ENCODE measurements at places on chromosomes 5 and 9.

GRCh38 chr5:14414656-14415023, 167.0 kb upstream of the OTULINL start:
- DNase-seq = no peak
- H3K4me3 ChIP-seq = no peak overlapping the region
- no peaks in the 10 kb centered on the region for H3K27me3 ChIP-seq
- H3K4me1 ChIP-seq = no peaks in the 10 kb centered on the region
- peaks cover 75% of the 10 kb centered on the region for H3K36me3 ChIP-seq

DNA sequence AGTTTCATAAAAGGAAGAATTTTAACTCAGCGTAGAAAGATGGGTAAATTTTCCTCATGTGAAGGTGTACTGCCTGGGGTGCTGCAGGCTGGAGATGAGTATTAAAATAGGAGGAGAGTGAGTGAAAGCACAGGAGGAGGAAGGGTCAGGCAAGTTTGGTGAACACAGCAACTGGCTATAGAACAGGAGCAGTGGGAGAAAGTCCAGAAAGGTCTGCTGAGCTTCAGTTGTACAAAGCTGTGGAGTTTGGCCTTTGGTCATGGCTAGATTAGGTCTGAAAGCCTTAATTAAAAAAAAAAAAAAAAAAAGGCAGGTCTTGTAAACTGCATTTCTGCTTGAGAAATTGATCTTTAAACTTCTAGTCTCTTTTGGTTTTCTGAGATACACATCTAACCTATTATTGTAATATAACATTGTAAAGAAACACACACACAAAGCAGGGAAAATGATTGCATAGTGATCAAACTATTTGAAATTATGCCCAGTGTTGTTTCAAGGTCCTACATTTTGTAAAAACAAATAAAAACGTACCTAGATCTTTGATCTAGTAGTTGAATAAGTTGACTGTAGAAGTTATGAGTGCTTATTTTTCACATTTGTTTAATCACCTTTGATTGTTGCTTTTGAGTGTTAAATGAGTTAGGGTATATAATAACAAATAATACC, 43.6 kb downstream of the MAP3K1 start:
- no peak overlapping the region for H3K27ac ChIP-seq
- no peak overlapping the region for H3K4me3 ChIP-seq
- no peak for DNase-seq
- no peaks in the 10 kb centered on the region for H3K27me3 ChIP-seq
- peaks cover 27% of the 10 kb centered on the region for H3K36me3 ChIP-seq
- peaks cover 20% of the 10 kb centered on the region for H3K4me1 ChIP-seq

DNA sequence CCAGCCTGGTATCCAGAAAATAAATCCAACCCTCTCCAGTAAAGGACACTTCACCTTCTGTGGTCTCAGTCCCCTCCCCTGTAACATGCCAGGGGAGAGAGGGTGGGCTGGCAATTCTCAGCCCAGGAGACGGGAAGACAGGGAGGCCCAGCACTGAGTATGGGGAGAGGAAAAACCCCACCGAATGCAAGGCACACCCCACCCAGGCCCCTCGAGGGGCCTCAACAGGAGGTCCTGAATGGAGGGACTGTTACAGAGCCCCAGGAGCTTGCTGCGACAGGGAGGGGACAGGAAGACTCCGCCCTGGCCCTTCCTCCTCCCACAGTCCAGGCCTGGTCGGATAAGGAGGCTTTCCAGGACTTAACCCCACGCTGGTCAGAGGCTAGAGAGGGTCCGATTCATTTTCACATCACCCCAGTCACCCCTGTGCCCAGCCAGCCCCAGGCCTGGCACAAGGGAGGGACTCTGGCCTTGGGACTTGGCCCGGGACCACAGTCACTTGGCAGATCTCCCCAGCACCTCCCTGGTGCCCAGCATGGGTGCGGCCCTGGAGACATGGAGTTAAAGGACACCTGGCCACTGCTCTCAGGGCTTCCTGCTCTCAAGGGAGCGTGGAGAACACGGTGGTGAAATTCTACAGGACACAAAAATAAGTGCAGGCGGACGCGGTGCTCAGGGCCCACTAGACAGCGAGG, 44.9 kb upstream of the STXBP1 start:
- H3K27ac ChIP-seq = no peak overlapping the region
- peaks cover 13% of the 10 kb centered on the region for H3K4me1 ChIP-seq
- H3K27me3 ChIP-seq = peaks cover 17% of the 10 kb centered on the region

DNA sequence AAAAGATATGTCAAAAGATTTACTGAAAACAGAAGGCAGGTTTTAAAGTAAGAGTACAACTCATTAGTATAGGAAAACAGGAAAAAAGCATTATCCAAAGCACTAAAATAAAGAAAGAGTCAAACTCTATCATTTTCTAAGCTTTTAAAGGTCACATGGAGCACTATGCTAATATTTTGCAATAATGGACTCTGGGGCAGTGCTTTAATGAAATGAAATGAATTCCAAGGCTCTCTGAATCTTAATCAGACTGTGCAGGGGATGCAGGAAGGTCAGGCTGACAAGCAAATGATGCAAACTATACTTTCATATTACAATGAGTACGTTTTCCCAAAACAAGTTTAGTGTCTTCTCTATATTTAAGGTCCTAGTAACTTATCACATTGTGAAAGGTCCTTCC, 981.9 kb upstream of the DMAC1 start:
- H3K36me3 ChIP-seq = no peaks in the 10 kb centered on the region
- no peak overlapping the region for H3K4me3 ChIP-seq
- no peaks in the 10 kb centered on the region for H3K4me1 ChIP-seq
- no peak for DNase-seq
- no peak overlapping the region for H3K27ac ChIP-seq

GRCh38 chr5:53825926-53826325, 265.5 kb downstream of the NDUFS4 start:
- no peaks in the 10 kb centered on the region for H3K4me1 ChIP-seq
- H3K27ac ChIP-seq = no peak overlapping the region
- DNase-seq = no peak
- H3K36me3 ChIP-seq = no peaks in the 10 kb centered on the region

- H3K27me3 ChIP-seq = peaks cover 5% of the 10 kb centered on the region
- no peaks in the 10 kb centered on the region for H3K36me3 ChIP-seq
- no peak for DNase-seq
- H3K27ac ChIP-seq = no peak overlapping the region
- no peak overlapping the region for H3K4me3 ChIP-seq
These were observed 196.6 kb upstream of the CD180 start for GRCh38 chr5:67393211-67393610.

DNA sequence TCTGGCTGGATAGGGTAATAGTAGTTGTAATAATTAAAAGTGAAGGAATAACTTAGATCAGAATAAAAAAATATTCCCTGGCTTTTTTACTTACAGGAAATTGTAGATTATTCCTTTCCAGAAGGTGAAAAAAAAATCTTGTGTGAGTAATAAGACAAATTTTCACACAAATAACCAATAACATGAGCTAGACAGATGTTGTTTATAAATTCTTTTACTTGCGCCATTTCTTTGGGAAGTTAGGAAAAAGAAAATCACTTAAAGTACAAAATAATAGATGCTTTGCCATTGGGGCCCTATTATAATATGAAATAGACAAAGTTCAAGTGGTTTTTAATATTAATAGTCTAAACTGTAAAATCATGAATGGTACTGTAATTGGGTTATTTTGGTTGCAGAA, 204.1 kb downstream of the ARRDC3 start:
- H3K4me1 ChIP-seq = peaks cover 9% of the 10 kb centered on the region
- H3K27ac ChIP-seq = no peak overlapping the region
- H3K4me3 ChIP-seq = no peak overlapping the region
- no peaks in the 10 kb centered on the region for H3K27me3 ChIP-seq
- no peak for DNase-seq

DNA sequence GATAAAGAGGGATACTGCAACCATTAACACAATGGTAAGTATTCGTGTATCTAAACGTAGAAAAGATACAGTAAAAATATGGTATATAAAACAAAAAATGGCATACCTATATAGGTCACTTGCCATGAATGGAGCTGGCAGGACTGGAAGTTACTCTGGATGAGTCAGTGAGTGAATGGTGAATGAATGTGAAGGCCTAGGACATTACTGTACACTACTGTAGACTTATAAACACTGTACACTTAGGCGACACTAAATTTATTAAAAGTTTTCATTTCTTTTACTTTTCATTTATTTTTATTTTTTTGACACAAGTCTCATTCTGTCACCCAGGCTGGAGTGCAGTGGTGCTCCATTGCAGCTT, 14.1 kb downstream of the TDRD7 start:
- no peak for DNase-seq
- peaks cover 36% of the 10 kb centered on the region for H3K36me3 ChIP-seq
- no peaks in the 10 kb centered on the region for H3K27me3 ChIP-seq
- H3K27ac ChIP-seq = no peak overlapping the region
- no peaks in the 10 kb centered on the region for H3K4me1 ChIP-seq

DNA sequence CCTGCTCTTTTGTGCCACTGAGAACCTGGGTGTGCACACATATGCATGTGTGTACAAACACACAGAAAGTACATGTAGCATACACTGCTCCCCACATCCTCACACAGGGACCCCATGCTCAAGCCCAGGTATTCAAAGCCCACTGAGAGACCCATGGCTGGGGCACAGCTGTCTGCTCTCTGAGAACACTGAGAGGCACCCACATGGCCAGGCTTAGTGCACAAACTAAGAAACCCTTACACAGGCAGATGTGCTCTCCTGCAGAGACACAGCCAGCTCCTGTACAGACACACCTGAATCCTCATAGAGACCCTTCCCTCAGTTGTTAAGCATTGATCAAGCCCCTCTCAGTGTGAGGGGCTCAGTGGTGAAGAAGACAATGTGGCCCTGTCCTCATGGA, 92.5 kb downstream of the CACNA1B start:
- no peak overlapping the region for H3K4me3 ChIP-seq
- peaks cover 55% of the 10 kb centered on the region for H3K27me3 ChIP-seq
- H3K27ac ChIP-seq = no peak overlapping the region
- no peak for DNase-seq
- H3K4me1 ChIP-seq = no peaks in the 10 kb centered on the region
- no peaks in the 10 kb centered on the region for H3K36me3 ChIP-seq

DNA sequence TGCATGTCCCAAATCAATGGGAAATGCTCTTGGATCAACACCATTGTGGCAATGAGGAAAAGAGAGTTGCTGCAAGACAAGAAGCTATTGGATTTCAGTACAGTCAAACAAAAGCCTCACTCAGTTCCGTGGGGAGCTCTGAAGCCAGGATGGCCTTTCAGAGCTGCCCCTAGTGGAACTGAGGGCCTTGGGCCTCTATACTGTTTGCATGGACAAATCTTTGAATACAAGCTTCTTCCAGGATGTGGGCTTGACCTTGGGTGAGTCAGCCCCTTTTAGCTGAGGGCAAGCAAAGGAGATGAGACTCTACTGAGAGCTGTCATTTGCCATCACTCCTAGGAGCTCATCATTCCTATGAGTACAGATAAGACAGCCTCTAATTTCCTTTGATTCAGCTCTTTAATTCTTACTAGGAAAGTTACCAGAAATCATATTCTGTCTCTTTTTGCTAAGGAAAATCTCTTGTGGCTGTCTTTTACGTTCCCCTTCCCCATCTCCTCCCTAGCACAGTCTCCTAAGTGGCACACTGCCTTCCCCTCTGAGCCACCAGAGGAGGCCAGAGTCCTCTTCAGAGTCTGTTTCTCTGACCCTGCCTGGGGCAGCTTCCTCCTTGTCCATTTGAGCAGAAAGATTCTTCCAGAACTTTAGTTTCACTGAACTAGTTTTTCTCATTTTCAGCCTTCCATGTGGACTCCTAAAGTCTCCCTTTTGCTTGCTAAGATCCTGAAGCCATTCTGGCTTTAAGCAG, 168.8 kb upstream of the POC5 start:
- H3K27ac ChIP-seq = no peak overlapping the region
- H3K4me1 ChIP-seq = no peaks in the 10 kb centered on the region
- H3K4me3 ChIP-seq = no peak overlapping the region
- H3K36me3 ChIP-seq = no peaks in the 10 kb centered on the region
- peaks cover 5% of the 10 kb centered on the region for H3K27me3 ChIP-seq

DNA sequence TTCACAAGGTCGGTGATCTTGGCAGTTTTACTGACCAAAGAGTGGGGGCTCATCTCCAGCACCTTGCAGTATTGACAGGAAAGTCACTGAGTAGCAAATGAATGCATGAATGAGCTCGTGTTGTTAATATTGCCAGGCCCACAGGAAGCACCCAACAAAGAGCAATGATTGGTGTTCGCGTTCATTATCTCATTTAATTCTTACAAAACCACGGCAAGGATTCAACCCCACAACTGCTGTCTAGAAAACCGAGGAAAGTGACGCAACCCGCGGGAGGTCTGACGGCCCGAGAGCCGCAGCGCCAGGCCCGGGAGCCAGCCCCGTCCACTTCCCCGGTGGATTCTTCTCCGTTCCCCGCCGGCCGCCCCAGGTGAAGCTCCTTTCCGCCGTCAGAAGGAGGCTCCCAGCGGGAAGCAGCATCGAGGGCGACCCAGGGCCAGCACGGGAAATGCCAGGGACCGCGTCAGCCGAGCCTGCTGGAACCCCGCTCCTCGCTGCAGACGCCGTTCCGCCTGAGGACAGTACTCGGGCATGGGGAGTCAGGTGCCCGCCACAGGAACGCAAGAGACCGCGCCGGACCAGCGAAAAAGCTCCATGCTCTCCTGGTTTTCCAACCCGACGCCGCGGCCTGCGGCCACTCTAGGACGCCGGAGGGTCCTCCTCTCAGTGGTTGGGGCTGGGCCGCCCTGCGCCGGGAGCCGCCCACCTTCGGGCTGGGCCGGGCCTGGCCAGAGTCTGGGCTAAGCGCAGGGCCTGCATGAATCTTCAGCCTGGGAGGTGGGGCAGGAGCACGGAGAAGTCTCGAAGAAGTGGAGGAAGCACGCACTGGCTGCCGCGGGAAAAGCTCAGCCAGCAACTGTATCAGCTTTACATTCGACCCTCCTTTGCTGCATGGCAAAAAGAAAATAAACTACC, 19.8 kb upstream of the FER start:
- no peaks in the 10 kb centered on the region for H3K36me3 ChIP-seq
- DNase-seq = peak; percentile 72
- H3K27ac ChIP-seq = peak overlapping the region; percentile 98
- H3K4me1 ChIP-seq = peaks cover 26% of the 10 kb centered on the region

- H3K4me3 ChIP-seq = no peak overlapping the region
- no peak for DNase-seq
- no peaks in the 10 kb centered on the region for H3K36me3 ChIP-seq
- no peaks in the 10 kb centered on the region for H3K4me1 ChIP-seq
- no peak overlapping the region for H3K27ac ChIP-seq
- H3K27me3 ChIP-seq = peaks cover 5% of the 10 kb centered on the region
These were observed 365.6 kb downstream of the CDK5RAP2 start for GRCh38 chr9:120214332-120214731.

DNA sequence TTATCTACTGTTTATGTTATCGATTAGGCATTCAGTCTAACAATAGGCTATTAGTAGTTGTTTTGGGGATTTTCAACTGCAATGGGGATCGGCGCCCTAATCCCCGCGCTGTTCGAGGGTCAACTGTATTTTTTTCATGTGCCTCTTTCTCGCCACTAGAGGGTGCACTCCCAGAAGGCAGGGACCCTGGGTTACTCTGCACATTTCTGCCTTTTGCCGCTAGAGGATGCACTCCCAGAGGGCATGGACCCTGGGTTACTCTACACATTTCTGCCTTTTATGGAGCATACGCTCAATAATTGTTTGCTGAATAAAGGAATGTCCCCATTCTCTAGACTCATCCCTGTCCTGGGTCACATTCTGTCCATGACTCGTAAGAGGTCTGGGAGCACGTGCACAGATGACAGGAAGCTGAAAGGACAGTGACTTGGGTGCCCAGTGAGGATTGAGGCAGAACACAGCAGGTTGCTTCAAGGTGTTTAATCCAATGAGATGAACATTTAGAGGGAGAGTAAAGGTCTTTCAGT, 27.9 kb upstream of the RECK start:
- DNase-seq = peak; percentile 20
- H3K36me3 ChIP-seq = peaks cover 6% of the 10 kb centered on the region
- H3K27me3 ChIP-seq = peaks cover 49% of the 10 kb centered on the region
- H3K4me1 ChIP-seq = peaks cover 24% of the 10 kb centered on the region
